Sciatic nerve (tissue), 2 donors: ENCODE measurements at places on chromosomes 6 and 20.

DNA sequence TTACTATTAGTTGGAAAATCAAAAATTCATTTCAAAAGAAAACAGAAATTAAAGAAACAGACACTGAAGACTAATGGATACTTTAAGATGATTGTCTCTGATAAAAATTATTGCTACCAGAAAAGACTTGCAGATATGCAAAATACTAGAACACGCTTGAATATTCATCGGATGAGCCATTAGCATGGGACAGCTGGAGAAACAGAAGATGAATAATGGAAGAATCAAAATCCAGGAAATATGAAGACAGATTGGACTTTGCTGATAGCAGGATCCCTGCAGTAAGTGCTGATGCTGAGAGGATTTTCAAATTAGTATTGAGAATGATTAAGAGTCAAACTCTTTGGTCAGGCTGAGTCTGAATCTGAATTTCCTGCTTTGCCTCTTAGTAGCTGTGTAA, 169.4 kb downstream of the EYS start:
- no peak for DNase-seq

- DNase-seq, result peak; percentile 72
Observed at GRCh38 chr6:57262488-57262887, 40.4 kb upstream of the RAB23 start.

DNA sequence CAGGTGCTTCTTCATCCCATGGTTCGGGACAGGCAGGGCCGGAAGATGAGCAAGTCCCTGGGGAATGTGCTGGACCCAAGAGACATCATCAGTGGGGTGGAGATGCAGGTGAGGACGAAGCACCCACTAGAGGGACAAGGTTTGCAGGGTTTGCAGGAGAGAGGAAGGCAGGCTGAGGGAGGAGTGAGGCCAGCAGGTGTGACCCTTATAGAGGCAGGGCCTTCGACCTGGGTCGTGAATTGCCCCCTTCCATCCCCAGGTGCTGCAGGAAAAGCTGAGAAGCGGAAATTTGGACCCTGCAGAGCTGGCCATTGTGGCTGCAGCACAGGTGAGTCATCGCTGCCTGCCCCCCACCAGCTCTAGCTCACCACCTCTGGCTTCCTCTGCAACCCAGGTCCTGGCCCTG, 8.4 kb downstream of the VARS2 start:
- no peak for DNase-seq

DNA sequence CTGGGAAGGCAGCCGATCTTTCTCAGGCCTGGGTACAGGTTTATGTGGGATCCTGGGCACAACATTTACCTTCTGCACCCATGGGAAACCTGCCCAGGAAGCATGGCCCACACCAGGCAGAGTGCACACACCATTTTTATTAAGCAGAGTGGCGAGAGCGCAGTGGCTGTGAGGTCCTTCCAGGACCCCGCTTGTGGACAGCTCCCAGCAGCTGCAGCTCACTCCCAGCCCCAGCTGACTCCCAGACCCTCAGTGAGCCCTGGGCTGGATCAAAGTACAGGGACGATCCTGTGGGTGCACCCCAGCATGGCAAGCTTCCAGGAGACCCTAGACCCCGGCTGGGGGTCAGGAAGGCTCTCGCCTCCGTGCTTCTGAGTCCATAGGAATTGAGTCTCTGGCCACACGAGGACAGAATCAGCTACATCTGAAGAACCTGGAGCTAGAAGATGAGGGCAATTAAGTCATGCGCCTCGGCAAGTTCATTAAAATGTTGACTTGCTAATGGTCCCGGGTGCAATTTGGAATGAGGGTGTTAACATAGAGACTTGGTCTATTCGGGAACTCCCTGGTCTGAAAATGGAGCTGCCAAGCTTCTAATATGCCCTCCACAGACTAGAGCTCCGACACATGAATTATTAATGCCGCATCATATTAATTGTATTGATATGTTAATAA, 65.4 kb upstream of the SLCO4A1 start:
- no peak for DNase-seq

- no peak for DNase-seq
Observed at GRCh38 chr6:121504227-121504626, 68.8 kb downstream of the GJA1 start.

- DNase-seq, result no peak
Observed at GRCh38 chr6:146896062-146896813, 297.5 kb downstream of the ADGB start.

- no peak for DNase-seq
Observed at GRCh38 chr6:134676307-134677281, 273.3 kb downstream of the ALDH8A1 start.

- DNase-seq, result no peak
Observed at GRCh38 chr6:166031275-166031674, 136.4 kb downstream of the TBXT start.

GRCh38 chr6:26351544-26351953, 13.4 kb upstream of the BTN3A2 start:
- DNase-seq, result no peak

- DNase-seq, result no peak
Observed at GRCh38 chr6:135451617-135452190, 45.8 kb downstream of the AHI1 start.

DNA sequence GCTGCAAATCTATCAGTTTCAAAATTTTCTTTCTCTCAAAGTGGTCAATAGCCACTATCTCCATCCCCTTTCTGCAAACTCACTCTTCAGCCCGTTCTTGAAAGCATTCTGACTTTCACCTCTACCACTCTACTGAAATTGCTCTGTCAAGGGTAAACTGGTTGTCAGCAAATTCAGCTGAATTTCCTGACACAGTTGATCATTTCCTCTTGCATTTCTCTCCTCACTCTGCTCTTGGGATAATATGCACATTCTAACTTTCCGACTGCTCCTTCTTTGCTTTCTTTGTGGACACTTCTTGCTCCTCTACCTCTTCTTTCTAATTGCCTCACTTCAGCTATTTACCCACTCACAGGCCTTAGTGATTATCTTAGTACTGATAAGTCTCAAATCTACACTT, 73.7 kb upstream of the TINAG start:
- DNase-seq, result no peak

- DNase-seq, result no peak
Observed at GRCh38 chr6:157535340-157536222, 154.6 kb downstream of the ZDHHC14 start.

DNA sequence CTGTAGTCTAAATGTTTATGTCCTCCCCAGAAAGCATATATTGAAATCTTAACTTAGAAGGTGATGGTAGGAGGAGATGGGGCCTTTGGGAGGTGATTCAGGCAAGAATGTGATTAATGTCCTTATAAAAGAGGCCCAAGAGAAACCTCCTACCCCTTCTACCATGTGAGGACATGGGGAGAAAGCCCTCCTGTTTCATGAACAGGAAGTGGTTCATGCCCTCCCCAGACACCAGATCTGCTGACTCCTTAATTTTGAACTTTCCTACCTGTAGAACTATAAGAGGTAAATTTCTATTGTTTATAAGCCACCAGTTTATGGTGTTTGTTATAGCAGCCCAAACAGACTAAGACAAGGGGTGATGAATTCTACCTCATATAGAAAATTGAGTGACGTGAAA, 8.7 kb upstream of the ECT2L start:
- no peak for DNase-seq

- no peak for DNase-seq
Observed at GRCh38 chr6:22149501-22150367, 147.1 kb downstream of the PRL start.

DNA sequence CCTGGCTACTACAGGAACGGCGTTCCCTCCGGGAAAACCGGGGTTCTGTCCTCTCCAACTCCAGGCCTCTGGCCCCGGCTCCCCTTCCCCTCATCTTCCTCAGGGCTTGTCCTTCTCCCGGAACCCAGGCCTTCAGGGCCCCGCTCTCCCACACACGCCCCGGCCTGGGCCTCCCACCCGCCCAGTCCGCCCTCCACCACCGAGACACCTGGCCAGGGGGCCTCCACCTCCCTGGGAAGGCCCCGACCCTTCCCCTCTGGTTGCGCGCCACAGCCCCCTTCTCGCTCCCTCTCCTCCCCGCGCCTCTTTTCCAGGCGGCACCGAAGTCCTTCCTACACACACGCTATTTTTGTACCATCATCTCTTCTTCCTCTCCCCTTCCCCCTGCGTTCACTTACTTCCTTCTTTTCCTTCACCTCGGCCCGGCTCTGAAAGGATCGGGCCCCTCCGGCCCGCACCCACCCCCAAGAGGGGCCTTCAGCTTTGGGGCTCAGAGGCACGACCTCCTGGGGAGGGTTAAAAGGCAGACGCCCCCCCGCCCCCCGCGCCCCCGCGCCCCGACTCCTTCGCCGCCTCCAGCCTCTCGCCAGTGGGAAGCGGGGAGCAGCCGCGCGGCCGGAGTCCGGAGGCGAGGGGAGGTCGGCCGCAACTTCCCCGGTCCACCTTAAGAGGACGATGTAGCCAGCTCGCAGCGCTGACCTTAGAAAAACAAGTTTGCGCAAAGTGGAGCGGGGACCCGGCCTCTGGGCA, 1.3 kb upstream of the SIRPA start:
- DNase-seq, result peak; percentile 79

DNA sequence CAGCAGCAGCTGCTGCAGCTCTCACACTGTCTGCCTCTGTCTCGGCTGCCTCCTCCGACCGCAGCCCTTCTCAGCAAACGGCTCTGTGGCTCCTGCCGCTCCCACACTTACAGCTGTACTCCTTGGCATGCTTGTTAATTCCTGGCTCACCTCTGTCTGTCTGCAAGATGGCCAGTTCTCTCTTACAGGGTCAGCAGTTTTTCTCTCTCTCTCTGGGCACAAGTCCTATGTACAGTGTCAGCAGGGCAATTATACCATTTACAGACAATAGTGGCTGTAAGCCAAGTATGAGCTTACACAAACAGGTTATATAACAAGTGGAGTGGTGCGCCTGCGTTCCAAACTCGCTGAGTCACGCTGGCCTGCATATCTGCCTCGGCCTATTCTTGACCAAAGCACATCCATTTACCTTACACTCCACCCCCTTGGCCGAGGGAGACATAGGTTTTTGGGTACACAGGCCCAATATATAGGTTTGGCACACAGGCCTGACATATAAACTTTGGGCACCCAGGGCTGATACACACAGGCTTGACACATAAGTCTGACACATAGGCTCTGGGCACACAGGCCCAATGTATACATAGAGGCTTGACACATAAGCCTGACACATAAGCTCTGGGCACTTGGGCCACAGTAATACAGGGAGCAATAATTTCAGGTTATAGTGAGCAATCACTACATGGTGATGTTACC, 4.4 kb downstream of the ZKSCAN3 start:
- peak; percentile 66 for DNase-seq

- DNase-seq, result no peak
Observed at GRCh38 chr6:89830170-89830809, 610 bp downstream of the CASP8AP2 start.

GRCh38 chr20:57321142-57321541, 8.5 kb upstream of the SPO11 start:
- no peak for DNase-seq

DNA sequence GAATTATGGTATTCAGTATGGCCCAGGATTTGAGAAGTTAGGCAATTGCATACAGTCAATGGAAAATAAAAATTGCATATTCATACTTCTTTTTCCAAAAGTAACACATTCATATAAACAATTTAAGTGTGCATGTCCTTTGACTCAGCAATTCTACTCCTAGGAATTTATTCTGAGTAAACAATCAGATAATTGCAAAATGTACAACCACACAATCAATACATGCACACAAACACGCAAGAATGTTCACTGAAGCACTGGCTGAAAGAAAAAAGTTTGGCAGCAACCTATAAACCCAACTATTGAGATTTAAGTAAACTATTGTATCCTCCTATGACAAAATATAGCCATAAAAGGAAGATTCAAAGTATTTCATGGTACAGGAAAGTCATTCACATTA, 1.6 kb downstream of the CYP39A1 start:
- DNase-seq, result no peak

DNA sequence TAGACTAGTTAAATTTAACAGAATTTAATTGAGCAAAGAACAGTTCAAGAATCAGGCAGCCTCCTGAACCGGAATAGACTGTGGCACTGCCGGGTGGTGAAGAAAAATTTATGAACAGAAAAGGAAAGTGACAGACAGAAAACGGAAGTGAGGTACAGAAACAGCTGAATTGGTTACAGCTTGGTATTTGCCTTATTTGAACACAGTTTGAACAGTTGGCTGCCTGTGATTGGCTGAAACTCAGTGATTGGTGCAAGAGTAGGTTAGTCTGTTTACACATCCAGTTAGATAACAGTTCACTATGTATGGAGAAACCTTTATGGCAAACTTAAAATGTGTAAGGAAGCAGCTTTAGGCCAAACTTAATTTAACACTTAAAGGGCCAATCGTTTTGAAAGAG, 116.0 kb upstream of the CITED2 start:
- DNase-seq, result no peak

- DNase-seq, result no peak
Observed at GRCh38 chr6:167441715-167442206, 116.9 kb downstream of the TTLL2 start.

DNA sequence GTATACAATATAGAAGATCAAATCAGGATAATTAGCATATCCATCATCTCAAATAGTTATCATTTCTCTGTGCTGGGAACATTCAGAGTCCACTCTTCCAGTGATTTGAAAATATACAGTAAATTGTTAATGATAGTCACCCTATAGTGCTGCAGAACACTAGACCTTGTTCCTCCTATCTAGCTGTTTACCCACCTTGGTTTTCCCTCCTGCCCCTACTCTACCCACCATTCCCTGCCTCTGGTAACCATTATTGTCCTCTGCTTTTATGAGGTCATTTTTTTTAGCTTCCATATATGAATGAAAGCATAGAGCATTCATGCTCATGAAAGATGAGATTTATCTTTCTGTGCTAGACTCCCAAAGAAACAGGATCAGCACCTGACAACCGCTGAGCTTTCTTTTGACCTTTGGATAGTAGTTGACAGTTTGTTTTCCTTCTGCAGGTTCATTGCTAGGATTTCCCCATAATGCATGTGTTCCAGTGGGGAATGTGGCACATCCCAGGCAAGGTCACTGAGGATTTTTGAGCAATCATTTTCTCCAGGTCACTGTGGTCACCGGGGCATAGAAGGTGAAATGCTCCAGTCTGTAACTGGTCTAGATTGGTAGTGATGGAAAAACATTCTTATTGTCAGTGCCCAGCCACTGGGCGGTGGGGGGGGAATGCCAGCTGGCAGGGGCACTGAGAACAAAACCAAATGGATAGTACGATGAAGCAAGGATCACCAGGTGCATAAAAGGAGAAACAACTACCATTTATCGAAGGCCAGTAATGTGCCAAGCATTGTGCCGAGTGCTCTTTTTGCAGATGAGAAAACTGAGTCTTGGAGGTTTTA, 33.6 kb upstream of the BCAS1 start:
- no peak for DNase-seq

DNA sequence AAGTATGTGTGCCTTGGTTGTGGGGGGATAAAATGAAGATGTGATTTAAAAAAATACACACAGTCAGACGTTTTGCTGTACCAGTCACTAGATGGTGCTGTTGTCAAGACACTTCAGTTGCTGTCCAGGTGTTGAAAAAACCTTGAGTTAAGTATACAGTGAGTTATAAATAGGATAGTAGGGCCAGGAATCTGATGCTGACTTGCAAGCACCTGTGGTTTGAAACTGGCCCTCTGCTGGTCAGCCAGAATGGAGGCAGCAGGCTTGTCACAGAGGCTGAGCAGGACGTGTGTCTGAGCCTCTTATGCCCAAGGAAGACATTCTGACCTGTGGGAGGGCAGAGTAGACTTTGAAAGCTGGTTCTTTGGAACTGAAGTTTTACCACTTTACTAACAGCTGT, 27.8 kb downstream of the RNF8 start:
- no peak for DNase-seq

GRCh38 chr6:39553860-39554802, 171.1 kb downstream of the KIF6 start:
- DNase-seq, result no peak

GRCh38 chr6:111842891-111843290, 30.4 kb downstream of the FYN start:
- no peak for DNase-seq
